ENCODE measurements at places on chromosomes 3 and 15.
A peak's percentile ranks its signal among the peaks of the same experiment; 100 is the strongest.

DNA sequence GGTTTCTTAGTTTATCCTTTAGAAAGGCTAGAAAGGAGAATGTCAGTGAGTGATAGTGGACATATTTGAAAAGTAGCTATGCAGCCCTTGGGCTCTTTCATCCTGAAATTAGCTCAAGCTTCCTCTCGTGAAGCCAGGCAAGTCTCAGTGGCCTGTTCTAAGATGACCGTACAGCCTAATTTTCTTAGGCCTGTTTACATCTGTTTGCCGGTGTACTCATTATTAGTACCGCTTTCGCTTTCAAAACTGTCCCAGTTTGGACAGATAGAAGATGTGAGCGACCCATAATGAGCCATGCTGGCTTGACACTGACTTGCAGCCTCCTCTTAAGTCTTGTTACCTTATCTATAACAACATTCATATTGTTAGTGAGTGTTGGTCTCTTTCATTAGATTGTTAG lies 5.7 kb upstream of the ARL14 start:
- DNase-seq = no peak

- DNase-seq = no peak
Observed at GRCh38 chr15:91973481-91973880, 120.0 kb downstream of the SLCO3A1 start.

- no peak for DNase-seq
Observed at GRCh38 chr15:29220852-29221251, 48.8 kb downstream of the NSMCE3 start.

DNA sequence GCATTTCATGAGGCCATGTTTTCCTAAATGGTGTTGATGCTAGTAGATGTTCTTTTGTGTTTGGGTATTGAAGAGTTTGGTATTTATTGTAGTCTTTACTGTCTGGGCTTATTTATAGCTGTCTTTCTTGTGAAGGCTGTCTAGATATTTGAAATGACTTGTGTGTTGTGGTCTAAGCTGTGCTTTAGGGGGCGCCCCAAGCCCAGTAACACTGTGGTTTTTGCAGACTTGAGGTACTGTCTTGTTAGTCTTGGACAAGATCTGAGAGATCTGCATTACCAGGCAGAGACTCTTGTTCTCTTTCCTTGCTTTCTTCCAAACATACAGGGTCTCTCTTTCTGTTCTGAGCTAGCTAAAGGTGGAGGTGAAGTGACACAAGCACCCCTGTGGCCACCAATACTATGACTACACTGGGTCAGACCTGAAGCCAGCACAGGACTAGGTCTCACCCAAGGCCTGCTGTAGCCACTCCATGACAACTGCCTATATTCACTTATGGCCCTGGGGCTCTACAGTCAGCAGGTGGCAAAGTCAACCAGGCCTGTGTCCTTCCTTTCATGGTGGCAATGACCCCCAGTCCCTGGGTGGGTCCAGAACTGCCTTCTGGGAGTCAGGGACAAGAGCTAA lies 152.1 kb upstream of the TBC1D5 start:
- peak; percentile 2 for DNase-seq

DNA sequence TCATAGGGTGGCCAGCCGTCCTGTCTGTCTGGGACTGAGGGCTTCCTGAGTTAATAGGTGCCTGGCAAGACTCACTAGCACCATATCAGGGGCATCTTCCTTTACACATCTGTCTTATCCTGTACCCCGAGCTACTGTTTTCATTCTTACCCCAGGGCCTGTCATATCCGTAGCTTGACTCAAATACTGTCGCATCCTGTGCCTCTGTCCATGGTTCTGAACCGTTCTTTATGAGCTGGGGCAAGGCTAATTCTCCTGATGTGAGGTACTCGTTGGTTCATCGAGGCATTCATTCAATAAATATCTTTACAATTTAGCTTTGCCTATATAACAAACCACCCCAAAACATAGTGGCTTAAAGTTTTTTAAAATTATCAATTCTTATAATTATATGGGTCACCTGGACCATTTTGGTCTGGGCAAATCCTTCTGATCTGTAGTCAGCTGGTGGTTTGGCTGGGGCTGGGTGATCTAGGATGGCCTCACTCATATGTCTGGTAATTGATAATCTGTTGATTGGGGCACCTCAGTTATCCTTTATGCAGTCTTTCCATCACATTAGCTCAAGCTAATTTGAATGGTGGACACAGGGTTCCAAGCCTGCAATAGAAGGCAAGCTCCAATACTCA lies 121.2 kb downstream of the TLE3 start:
- DNase-seq = no peak

DNA sequence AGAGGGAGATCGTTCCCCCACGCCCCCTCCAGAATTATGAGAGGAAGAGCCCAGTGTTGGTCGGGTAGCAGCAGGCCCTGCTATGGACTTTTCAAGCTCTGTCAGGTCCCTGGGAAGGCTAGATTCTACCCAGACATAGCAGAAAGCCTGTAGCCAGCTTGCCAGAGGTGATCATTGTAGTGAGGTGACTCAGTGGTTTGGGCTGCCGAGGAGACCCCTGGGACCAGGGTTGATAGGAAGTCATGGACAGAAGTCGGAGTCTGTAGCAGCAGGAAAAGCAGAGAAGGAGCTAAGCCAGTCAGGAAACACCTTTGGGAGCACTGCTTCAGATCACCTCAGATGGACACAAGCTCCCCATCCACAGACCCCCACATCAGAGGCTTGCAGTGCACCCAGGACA lies 67.7 kb downstream of the CCNL1 start:
- DNase-seq = no peak

GRCh38 chr15:61138156-61138555 lies 90.9 kb downstream of the RORA start:
- no peak for DNase-seq

- no peak for DNase-seq
Observed at GRCh38 chr3:186888569-186888968, 41.8 kb upstream of the ST6GAL1 start.

GRCh38 chr15:64095795-64096667 lies at the start of gene SNX1:
Gene SNX1 (plus strand): TSS chr15:64095982. CDS start chr15:64096014, 32 bp downstream.
- DNase-seq = peak; percentile 95

- no peak for DNase-seq
Observed at GRCh38 chr3:124107104-124107890, 115.4 kb upstream of the ROPN1 start.

DNA sequence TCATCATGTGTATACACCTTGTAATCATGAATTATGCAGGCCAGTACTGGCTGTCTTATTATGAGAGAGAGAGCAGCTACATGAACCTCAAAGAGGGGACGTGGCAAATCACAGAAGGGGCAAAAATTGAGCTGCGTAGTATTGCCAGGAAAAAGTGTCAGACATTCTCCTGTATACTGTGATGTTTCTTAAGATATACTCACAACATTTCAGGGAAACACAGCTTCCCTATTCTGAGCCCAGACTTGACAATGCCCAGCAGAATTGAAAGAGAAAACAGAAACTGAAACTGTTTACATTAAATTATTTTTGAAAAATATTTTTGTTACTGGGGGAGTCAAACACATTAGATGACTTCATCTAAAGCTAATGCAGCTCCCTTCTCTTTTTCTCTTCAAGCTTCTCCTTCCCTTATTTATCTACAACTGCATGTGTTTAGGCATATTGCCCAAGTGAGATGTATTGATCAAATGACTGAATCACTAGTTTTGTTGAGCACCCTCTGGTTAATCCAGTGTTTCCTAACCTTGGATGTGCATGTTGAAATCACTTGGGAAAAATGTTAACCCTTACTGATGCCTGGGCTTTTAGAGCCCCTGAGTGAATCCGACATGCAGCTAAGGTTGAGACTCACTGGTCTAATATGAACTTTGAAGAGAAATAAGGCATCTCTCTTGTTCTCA lies 39.5 kb downstream of the CADPS start:
- no peak for DNase-seq

- no peak for DNase-seq
Observed at GRCh38 chr3:105780107-105780506, 88.7 kb downstream of the CBLB start.

DNA sequence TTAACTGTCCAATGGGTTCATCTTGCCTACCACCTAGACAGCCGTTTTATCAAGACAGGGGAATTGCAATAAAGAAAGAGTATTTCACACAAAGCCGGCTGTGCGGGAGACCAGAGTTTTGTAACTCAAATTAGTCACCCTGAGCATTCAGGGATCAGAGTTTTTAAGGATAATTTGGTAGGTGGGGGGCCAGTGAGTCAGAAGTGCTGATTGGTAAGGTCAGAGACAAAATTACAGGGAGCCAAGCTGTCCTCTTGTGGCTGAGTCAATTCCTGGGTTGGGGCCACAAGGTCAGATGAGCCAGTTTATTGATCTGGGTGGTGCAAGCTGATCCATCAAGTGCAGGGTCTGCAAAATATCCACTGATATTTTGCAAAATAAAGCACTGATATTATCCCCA lies 29.9 kb upstream of the GPD1L start:
- no peak for DNase-seq

DNA sequence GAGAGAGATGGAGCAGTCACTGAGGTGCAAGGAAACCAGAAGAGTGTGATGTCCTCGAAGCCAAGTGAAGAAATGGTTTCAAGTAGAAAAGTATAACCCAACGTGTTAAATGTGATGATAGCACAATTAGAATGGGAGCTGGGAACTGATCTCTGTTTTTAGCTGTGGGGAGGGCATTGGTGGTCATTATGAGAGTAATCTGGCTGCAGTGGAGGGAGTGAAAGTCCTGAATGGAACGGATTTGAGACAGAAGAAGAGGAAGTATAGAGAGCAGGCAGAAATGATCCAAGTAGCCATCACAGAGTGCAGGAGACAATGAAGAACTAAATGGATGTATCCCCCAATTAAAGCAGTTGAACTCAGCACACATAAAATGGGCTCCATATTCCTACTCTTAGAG lies 235.3 kb downstream of the IGSF11 start:
- no peak for DNase-seq

GRCh38 chr3:114509756-114510155 lies 215.9 kb downstream of the TIGIT start:
- no peak for DNase-seq

DNA sequence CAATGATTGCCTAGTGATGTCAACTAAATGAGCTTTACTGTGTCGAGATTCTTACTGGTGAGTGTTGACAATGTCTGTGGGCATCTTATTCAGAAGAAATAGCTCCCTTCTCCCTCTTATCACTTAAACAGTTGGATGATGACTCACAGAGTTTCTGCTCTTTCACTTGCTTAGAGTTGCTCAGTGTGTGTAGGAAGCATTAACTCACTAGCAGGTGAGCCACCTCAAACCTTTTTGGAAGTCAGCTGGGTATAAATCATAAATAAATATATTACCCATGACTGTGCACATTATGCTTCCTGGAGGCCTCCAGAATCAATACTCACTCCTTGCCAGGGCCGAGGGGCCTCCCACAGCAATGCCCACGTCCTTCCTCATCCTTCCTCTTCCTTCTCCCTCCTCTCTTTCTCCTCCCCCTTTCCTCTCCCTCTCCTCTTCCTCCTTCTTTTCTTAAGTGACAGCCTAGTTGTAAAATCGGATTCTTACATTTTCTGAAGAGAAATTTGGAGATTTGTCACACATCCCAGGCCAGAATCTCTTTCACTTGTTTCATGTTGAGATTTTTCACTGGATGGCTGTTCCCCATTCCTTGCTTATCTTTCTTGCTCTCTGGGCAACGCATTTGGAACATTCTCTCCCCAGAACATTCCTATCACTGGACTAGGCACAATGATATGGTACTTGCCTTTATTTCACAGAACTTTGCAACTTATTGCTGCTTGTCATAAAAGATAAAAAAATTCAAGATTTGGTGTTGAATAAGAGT lies 17.5 kb downstream of the SHC4 start:
- DNase-seq = no peak

- no peak for DNase-seq
Observed at GRCh38 chr3:66304293-66304692, 83.5 kb downstream of the SLC25A26 start.

- no peak for DNase-seq
Observed at GRCh38 chr15:72497402-72497801, 23.3 kb downstream of the ARIH1 start.

DNA sequence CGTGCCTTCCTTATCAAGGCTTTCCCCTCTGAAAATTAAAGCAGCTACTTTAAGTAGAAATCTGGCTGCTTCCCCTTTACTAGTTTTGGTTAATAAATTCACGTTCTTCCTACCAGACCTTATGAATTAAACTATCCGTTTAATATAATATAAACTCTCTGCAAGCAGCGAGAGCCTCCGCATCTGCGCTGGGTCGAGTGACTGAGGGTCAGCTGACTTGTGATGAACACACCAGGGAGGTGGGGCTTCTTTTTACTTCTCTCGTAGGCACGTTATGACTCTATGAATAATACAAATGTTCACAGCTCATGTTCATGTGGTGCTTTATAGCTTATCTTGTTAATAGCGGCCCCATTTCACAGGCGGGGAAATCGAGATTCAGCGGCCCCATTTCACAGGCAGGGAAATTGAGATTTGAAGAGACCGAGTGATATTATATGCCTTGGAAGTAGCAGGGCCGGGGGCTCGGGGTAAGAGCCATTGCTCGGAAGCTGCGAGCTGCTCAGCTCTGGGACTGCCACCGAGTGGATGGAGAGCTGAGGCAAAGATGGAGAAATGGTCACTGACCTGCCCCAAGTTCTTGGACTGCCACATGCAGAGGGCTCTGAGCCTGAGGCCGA lies 8.3 kb downstream of the MUC4 start:
- no peak for DNase-seq

GRCh38 chr3:14441240-14441919 lies 39.0 kb downstream of the SLC6A6 start:
- DNase-seq = no peak

GRCh38 chr15:72967811-72968530 lies 84.3 kb upstream of the NEO1 start:
- no peak for DNase-seq

- DNase-seq = no peak
Observed at GRCh38 chr3:102265720-102266119, 169.1 kb upstream of the ZPLD1 start.

DNA sequence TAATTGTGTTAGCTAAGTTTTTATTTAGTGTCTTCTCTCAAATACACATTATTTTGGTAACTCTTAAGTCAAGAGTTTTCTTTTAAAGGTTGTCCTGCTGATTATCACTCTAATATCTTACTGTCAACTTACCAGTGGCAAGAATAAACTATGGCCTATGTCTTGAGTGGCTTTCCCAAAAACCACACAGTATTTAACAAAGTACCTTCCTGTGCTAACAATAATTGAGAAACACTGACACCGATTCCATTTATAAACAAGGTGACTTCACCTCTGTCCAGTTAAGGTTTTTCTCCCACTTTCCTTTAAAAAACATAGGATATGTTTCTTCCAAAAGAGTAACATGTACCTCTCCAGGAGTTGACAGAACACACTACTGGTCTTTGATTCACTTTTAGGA lies 234.3 kb upstream of the CD96 start:
- DNase-seq = no peak

Measured in NCI-H2081 (cell line).